ENCODE measurements at places on chromosomes 3 and 15.

DNA sequence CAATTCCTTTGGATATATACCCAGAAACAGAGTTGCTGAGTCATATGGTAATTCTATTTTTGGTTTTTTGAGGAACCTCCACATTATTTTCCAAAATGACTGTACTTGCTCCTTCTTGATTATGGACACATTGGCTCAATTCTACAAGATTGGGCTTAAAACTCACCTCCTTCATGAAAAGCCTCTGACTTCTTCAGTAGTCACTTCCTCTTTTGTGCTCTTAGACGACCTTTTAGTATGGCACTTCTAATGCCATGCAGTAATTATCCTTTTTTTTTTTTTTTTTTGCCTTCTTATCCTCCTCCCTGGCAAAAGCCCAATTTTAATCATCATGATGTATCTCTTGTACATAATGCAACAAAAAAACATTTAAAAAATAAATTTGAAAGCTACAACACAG, 33.0 kb upstream of the ABHD17C start:
- DNase-seq: no peak

- no peak for DNase-seq
These were observed 193.8 kb downstream of the SCAPER start for GRCh38 chr15:76711351-76711827.

DNA sequence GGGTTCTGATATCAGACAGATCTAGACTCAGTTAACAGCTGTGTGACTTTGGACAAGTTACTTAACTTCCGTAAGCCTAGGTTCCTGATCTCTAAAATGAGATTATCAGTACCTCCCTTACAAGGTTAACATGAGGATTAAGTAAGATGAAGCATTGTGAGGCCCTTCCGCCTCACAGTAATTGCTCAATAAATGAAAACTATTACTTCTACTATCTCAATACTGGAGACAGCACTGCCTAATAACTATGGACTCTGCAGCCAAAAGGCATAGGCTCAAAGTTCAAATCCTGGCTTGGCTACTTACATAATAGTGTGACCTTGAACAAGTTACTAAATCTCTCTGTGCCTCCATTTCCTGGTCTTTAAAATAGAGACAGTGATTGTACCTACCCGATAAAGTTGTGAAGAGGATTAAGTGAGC, 82.0 kb upstream of the ATP11B start:
- DNase-seq: no peak

GRCh38 chr3:185537369-185537970, 14.9 kb downstream of the LIPH start:
- no peak for DNase-seq

- DNase-seq: no peak
These were observed 25.4 kb downstream of the ALDH1A2 start for GRCh38 chr15:58040150-58040549.

Data from stimulated activated CD4-positive, alpha-beta T cell treated with anti-CD3 and anti-CD28 coated beads, Interleukin-1b, Interleukin-23, amount 100 ng/mL, for 4 hours (primary cell).